ENCODE measurements at places on chromosomes 7 and 10.

GRCh38 chr7:100215895-100216294, 3.9 kb upstream of the PVRIG start:
- DNase-seq, result peak; percentile 4

DNA sequence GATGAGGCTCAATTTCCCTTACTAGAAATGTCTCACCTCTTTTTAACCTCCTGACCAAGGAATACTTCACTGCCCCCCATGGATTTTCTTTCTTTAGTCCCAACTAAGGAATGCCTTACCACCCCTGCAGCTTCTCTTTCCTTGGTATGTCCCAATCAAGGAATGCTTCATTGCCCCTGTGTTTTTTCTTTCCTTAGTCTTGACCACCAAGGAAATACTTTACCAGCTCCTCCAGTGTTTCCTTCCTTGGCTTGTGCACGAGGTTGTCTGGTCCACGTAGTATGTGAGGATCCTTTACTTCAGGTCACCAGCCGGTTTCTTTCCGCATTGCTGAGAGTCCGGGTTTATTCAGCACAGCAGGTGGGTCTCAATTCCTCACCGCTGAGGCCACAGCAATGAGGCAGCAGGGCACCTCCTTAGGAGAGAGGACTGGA, 59.3 kb downstream of the CYP2C9 start:
- DNase-seq, result no peak

- DNase-seq, result peak; percentile 62
Measured at GRCh38 chr7:36278620-36279172, 111.0 kb upstream of the ANLN start.

DNA sequence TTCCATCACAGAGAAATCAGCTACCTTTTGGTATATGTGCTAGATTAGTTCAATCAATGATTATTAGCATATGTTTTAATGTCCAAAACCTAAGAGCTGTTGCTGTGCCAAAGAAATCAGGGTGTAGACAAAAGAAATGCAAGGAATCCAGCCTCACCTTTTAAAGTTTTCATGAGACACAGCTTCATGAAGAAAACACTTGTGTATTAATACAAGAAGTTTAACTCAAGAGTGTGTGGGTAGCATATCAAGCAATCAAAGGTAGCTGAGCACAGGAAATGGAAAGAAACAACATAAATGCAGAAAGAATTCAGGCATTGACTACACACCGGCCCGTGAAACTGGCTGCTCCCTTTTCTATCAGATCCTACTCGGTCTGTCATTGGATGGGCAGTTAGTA, 76.0 kb upstream of the CAV2 start:
- no peak for DNase-seq

- DNase-seq, result peak; percentile 50
Measured at GRCh38 chr7:39650676-39651075, 27.3 kb downstream of the RALA start.

DNA sequence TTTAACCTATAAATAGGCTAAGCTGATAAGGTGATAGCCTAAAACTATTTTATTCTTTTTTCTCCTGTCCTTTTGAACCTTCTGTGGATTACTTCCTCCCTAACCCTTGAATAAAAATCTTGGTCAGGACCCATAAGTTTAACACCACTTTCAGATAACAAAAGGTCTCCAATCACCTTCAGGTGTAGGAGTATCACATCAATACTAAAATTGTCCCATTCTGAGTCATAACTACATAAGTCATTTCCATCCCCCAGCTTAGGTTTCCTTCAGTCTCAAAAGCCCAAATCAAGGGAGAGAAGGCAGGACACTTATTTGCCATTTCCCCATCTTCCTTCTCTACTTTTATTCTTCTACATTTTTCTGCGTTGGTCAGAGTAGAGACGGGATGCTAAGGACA, 56.9 kb upstream of the WNT16 start:
- no peak for DNase-seq

DNA sequence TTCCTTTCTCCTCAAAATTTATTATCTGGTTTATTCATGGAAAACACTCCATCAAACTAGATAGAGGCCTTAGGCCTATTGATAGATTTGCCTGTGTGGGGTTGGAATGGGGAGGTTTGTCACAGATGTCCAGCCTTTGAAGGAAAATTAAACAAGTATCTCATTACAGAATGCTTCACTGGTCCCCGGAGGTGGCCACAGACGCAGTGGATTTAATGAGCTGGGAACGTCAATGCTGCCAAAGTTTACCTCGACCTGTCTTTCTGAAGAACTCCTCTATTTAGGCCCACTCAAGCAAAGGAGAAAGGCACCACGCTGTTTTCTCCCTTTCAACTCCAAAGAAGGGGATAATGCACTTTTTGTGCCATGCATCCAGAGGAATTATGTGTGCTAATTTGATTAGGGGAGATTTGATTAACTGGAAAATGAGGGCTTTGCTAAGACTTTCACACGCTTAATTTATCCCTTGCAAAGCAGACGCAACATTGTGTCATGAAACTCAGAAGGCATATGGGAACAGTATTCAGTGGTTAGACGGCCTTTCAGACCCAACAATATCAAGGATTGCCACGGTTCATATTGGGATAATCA, 558.8 kb upstream of the GALNT17 start:
- no peak for DNase-seq

- no peak for DNase-seq
Measured at GRCh38 chr7:34806831-34807230, 148.8 kb downstream of the NPSR1 start.

DNA sequence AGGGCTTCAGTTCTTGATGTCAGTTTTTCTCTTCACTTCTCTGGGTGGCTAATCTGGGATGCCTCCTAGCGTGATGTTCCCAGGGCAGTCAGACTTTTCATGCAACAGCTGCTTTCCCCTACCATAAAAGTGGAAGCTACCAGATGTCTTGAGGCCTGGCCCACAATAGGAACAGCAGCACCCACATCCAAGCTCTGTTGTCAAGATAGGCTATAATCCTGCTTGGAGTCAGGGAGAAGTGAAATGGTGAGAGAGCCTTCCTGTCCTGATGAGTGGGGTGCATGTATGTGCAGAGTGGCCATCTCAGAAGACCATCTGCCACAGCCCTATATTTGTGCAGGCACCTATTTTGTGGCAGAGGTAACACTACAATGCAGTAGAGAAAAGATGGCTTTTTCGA, 108.0 kb downstream of the HTR5A start:
- DNase-seq, result no peak

DNA sequence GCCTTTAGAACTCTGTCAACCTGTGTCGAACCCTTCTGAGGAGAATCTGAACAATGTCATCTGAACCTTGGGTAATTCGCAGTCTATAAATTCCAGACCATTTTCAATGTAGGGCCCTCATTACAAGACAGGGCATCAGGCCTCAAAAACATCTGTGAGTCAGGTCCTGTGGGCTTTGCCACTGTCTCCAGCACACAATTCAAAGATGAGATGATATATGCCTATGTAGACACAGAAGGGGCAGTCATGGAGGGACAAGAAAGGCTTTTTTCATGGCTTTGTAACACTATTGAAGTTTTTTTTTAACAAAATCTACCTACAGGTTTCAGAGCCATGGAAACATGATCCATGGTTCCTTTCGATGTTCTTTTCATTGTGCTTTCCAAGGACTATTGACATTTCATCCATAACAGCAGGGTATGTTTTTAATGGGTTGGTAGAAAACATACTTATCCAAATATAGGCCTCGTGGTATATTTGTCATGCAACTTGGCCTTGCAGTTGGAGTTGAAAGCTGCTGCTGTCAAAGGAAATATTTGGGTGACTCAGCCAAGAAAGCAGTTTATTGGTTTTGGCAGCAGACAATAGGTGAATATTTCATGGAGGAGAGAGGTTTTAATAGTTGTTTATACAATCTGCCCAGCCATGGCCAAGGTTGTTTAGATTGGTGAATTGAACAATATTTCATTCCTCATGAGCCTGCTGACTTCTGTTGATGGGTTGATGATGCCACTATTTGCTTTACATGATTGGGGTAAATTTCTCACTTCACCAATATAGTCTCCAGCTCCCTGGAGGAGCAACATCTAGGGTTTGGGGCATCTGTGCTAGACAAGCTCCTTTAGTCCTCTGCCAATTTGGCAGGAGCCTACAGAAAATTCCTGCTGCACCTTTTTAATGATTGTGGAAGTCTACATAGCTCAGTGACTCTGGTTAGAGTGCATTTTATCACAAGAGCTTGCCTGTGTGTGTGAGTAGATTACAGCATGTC, 158.4 kb upstream of the TMEM72 start:
- DNase-seq, result peak; percentile 90

- no peak for DNase-seq
Measured at GRCh38 chr7:73976761-73977618, 51.0 kb upstream of the ELN start.

DNA sequence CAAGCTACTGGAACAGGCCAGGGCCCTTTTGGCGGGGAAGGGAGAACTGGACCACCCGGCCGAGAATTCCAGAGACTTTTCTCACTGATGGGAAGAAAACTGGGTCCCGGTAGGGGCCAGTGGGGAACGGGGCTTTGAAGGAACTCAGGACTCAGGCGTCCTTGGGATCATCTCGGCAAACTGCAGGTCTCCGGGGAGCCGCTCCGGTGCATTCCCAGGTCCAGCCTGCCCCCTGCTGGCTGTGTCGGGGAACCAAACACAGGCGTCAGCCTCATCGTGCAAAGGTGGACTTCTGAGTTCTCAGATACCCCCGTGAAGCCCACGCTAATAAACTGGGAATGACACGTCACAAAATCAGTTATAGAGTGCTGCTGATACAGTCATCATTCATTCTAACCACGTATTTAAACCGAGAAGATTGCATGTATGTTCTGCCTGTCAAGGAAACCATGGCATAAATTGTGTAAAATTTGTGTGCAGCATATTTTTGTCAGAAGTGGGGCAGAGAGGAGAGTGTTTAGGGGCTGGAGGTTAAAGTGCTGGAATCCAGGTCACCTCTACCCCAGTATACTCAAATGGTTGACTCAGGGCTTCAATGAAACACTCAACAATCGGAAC, 76.1 kb upstream of the CPXM2 start:
- DNase-seq, result peak; percentile 28

- DNase-seq, result no peak
Measured at GRCh38 chr10:28949005-28950004, 272.0 kb downstream of the BAMBI start.

Measured in HFFc6 (cell line).